ENCODE measurements at places on chromosomes 3 and 15.

DNA sequence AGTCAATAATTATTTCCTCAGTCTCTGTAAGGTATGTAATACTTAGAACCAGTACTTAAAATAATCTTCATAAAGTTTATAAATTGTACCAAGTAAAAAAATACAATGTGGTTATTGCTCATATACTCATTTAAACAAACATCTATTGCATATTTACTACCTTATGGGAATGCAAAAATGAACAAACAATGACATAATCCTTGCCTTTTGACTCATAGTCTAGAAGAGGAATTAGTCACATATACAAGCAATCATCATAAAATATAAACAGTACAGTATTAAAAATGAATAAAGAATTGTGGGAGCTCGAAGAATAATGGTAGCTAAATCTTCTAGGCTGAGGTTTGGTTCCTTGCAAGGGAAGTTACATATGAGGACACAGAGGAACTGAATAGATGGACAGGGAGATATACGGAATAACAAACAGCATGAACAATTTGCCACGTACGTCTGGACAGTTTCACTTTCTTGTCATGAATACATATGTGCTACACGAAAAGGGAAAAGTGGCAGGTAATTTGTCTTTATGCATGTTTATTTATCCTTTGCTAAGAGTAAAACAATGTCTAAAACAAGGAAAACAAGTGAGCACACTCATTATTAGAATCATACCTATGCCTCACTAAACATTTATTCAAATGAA, 17.2 kb downstream of the IMPG2 start:
- no peak for DNase-seq

DNA sequence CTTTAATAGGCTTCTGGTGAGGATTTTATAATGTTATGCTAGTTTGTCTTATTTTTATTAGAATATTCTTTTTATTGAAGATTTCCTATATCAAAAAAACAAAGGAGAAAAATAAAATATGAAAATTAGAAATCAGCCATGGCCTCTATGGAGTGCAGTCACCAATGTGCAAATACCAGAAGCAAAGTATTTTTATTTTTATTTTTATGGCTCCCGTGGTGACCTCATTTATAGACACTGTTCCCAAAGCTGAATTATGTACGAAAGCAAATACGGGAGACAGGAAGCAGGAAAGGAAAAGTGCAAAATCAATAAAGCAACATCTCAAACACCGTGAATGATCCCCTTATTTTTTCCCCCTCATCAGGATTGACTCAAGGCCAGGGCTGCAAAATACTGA, 35.1 kb downstream of the DAZL start:
- DNase-seq, result no peak

DNA sequence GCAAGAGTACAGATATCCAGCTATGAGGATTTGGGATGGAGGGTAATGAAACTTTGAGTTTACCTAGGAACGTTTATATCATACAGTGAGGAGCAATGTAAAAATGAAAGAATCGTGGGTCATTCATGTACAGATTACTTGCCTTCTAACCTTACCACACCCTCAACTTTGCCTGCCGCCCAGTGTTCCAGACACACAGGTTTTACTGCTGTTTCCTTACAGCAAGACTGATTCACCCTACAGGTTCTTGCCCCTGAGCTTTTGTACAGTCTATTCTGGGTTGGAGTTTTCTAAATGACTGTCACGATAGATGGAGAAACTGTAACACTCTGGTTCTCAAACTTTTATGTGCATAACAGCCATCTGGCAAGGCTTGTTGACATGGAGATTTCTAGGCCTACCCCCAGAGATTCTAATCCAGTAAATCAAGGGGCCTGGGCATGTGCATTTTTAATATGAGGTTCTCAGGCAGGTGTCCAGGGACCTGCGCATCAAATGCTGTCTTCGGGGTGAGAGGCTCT, 6.6 kb upstream of the TPRG1 start:
- DNase-seq, result no peak

DNA sequence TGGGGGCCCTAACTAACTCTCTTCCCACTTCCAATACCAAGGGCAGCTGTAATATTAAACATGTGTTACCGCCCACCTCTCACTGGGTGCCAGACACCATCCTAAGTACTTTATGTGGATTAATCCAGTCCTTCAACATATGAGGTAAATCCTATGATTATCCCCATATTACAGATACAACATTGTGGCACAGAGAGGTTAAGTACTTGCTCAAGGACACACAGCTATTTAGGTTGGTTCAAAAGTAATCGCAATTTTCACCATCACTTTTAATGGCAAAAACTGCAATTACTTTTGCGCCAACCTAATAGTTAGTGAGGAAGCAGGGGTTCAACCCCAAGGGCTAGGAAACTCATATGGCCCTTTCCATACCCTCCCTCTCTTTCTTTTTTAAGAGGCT, 100.8 kb downstream of the SEMA5B start:
- no peak for DNase-seq

DNA sequence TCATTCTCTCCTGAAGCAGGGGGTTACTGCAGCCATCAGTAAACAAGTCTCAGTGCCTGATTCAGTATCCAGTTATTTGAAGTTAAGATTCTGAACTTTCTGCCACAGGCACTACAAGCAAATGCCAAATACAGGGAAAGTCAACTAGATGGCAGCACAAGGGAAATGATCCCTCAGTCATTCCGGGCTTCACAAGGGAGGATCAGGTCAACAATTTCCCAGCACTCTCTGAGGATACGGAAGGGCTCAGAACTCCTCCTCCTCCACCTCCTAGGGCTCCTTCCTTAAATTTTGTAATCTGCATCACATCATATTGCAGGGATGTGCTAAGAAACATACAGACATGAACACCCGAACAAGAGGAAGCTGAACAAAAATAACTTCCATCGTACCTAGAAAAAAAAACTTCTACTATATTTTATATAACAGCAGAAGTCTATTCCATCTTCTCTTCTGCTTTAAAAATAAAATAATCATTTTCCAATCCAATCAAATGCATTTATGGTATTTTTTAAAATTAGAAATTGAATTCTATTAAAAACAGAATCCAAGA, 187.1 kb downstream of the FMN1 start:
- no peak for DNase-seq

- no peak for DNase-seq
Measured at GRCh38 chr3:180466401-180467011, 135.5 kb upstream of the TTC14 start.

GRCh38 chr3:119562307-119562961, 3.0 kb upstream of the CD80 start:
- no peak for DNase-seq

GRCh38 chr3:184354121-184354728, 7.2 kb downstream of the CLCN2 start:
- DNase-seq, result peak; percentile 45

- DNase-seq, result no peak
Measured at GRCh38 chr3:192645437-192645836, 81.9 kb downstream of the FGF12 start.
